ENCODE measurements at places on chromosomes 7 and 10.

GRCh38 chr7:81506609-81507008, 263.2 kb downstream of the HGF start:
- no peak for DNase-seq

DNA sequence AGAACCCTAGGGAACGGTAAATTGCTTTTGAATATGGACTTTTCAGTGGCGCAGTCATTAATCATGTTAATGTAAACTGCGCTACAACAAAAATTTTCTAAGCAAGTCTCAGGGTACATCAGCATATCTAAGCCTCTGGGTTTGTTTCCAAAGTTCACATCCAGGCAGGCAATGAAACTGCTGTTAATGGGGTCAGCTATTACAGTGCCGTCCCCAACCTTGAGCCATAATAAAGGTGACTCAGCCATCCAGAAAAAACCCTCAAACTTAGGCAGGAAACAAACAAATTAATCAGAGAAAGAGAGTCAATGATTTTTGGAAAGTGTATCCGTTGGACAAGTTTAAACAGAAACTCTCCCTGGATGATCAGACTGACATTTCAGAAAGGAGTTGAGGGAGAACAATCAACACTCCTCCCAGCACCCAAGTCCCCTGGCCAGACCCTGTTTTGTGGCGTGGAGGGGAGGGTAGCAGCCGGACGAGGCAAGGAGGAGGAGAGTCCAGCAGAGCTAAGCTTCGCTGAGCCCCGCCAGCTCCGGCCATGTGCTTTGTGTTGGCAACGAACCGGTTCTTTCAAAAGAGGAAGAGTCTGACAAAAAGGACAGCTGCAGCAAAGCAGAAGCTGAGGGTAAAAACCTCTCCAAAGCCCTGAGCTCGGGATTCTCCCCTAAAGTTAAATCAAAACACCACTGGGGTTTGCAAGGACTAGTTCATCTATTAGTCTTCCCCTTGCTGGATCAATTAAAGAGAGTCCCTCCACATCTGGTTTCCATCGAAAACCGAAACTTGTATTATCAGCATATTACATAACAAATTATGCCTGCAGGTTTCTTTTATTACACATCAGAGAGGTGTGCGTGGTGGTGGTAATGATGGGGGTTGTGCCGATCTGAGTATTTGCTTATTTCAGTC, 3.6 kb downstream of the FAM53B start:
- no peak for DNase-seq

GRCh38 chr7:87592300-87592699, 8.4 kb downstream of the ABCB1 start:
- DNase-seq = no peak

DNA sequence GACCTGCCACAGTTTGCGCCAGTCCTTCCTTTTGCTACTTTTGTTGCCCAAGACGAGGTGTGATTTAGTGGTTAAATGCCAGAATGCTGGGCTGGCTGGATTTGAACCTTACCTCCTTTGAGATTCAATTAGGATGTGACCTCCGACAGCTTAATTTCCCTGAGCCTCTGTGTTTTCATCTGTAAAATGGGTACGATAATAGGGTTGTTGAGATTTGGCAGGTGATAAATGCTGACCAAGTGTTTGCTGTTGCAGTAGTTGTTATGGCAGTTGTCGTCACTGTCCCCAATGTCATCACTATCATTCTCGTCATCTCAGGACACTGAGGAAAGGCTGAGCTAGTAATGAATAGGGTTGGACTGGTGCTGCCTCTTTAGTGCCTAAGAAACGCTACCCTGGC, 61.1 kb downstream of the GRK5 start:
- DNase-seq = no peak

All from GOT3 (cell line).